ENCODE measurements at places on chromosomes 3 and 15.

- DNase-seq: no peak
These were observed 12.3 kb upstream of the KLF15 start for GRCh38 chr3:126369490-126369889.

DNA sequence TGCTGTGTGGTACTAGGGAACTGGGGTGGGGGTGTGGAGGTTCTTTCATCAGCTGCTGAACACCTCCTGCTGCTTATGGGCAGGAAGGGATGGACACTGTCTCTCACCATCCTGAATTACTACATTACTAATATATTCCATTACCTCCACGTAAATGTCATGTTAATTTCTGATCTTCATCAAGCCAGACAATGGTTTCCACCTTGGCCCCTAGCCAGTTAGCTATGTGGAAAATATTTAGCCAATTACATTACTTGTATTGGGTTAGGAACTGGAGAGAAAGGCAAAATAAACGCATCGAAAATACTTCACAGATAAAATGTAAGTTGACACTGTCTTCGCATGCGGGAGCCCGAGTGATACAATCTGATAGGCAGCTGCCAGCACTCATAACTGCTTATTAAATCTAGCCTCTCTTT is 95.1 kb downstream of the FOXP1 start:
- DNase-seq: no peak

- DNase-seq: peak; percentile 81
These were observed 503.6 kb upstream of the NAALADL2 start for GRCh38 chr3:174355505-174355904.

GRCh38 chr3:49132437-49133225 is at the start of gene LAMB2:
Gene LAMB2 (minus strand): TSS chr3:49133050. CDS start chr3:49132867, 183 bp downstream.
- peak; percentile 71 for DNase-seq

GRCh38 chr15:70414626-70415025 is 316.9 kb upstream of the TLE3 start:
- DNase-seq: no peak

- no peak for DNase-seq
These were observed 18.8 kb downstream of the ATP11B start for GRCh38 chr3:182812123-182812522.

DNA sequence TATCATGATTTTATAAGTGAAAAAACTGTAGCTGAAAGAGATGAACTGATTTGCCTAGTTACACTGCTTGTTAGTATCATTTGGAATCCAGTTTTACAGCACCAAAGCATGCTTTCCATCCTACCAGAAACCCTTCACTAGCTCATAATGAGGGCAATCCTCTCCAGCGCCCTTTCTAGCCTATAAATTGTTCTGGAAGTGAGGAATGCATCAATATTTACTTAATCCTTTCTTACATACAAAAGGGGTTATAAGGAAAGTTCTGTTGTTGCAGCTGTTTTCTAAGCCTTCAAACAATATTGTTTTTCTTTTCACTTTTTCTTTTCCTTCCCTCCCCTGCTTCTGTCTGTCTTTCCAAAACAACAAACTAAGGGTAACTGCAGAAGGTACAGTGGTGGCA is 11.0 kb upstream of the PCCB start:
- DNase-seq: no peak

- no peak for DNase-seq
These were observed 2.5 kb downstream of the RORA start for GRCh38 chr15:61226361-61227256.

DNA sequence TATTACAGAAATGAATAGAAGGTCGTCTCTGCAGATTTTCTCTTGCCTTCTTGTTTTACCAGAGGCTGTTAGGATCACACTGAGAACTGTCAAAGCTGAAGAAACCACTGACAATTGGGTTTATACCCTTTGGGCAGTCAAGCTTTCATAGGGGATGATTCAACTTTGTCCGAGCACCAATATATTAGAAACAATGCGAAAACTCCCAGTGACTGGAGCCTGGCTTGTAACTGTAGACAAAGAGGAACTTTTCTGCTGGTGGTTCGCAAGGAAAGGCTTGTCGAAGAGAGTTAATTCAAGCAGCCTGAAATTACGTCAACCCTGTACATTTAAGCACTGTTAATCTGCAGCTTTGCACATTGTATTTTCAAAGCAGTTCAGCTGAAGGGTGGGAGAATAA is 193.2 kb upstream of the ZNF385D start:
- peak; percentile 69 for DNase-seq

GRCh38 chr3:171890398-171890797 is 47.2 kb downstream of the TMEM212 start:
- peak; percentile 17 for DNase-seq

GRCh38 chr3:183468424-183468823 is 40.0 kb upstream of the MCF2L2 start:
- DNase-seq: peak; percentile 24

GRCh38 chr3:146638718-146639117 is 33.6 kb upstream of the PLSCR5 start:
- DNase-seq: peak; percentile 20

- DNase-seq: no peak
These were observed 43.9 kb upstream of the CLRN1 start for GRCh38 chr3:151016478-151016795.

DNA sequence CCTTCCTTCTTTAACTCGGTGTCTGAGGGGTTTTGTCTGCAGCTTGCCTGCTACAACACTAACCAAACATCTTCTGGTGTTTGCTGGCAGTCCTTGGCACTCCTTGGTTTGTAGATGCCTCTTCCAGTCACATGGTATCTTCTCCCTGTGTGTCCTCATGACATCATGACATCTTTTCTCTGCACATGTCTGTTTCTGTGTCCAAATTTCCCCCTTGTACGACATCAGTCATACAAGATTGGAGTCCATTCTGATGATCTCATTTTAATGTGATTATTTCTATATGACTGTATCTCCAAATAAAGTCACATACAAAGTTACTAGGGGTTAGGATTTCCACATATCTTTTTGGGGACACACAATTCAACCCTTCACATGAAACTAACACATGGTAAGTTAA is 152.3 kb upstream of the LRRN1 start:
- no peak for DNase-seq

GRCh38 chr15:101390060-101390459 is 95.0 kb upstream of the SNRPA1 start:
- no peak for DNase-seq

- DNase-seq: peak; percentile 64
These were observed 862.5 kb downstream of the CADM2 start for GRCh38 chr3:85821130-85821756.

- no peak for DNase-seq
These were observed 424.0 kb downstream of the MCTP2 start for GRCh38 chr15:94655249-94655880.

- no peak for DNase-seq
These were observed 172.5 kb upstream of the LRIG1 start for GRCh38 chr3:66673293-66673692.

DNA sequence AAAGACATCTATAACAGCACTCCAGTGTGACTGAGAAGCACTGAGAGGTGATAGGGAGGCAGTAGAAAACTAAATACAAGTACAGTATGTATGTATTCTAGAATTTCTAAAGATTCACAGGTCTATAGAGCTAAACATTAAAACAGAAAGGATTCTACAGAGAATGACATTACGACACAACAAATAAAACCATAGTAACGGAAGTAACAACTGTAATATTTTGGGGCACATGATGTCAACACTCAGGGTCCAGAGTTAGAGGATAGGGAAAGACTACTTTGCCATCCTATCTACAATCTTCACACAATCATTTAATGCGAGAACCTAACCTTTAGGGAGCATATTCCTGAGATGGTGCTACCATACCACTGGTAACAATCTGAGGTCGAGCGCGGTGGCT is 13.6 kb downstream of the UBXN7 start:
- no peak for DNase-seq

- DNase-seq: no peak
These were observed 102.9 kb upstream of the KCNAB1 start for GRCh38 chr3:156017352-156018030.

DNA sequence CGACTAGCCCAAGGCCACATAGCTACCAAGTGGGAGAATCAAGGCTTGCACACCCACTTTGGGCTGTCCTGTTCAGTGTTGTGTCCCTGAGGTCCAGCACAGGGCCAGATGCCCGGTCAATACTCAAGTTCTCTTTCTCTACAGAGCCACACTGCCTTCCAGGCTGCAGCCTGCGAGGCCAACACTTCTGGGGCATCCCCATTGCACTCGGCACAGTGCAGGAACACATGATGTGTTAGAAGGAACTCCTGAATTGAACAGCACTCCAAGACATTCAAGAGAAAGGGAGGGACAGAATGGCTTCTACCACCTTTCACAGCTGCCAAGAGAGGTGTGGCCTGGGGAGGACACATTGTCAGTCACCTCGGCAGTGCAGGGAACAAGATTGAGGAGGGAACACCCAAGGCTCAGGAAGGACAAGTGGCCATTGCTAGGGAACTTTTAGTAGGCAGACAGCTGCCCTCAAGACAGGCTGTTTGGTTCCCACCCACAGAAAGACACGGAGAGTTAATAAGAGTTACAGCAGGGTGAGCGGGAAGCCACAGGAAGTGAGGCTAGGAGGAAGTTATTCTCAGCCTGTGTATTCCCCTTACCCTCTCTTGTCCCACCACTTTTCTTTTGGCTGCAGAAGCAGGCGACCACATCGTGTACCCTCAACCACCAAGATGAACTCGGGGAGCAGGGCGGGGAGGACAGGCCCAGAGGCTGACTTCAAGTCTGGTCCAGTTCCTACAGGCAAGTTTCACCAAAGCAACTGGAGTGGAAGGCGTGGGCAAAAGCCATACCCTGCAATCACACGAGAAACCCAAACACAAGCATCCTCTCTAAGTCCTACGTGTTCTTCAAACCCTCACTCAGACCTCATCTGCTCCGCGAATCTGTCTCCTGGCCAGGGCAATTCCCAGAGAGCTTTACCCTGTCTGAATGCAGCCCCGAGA is 69.4 kb downstream of the SRGAP3 start:
- DNase-seq: no peak

DNA sequence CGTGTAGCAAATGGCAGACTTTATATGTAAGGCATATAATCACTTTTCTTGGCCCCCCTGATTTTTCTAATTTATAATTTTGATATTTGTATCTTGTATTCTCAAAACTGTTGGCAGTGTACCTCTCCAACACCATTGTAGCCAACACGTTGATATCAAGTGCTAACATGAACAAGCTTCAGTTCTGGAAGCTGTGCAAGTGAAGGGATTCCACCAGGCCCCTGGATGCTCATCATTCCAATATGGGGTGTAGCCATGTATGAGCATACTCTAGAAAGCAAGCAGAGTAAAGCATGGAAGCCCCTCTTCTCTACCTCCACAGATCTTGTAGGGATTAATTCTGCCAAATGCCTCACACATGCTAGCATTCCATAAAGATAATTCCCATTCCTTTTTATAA is 211.3 kb downstream of the MYRIP start:
- DNase-seq: no peak

DNA sequence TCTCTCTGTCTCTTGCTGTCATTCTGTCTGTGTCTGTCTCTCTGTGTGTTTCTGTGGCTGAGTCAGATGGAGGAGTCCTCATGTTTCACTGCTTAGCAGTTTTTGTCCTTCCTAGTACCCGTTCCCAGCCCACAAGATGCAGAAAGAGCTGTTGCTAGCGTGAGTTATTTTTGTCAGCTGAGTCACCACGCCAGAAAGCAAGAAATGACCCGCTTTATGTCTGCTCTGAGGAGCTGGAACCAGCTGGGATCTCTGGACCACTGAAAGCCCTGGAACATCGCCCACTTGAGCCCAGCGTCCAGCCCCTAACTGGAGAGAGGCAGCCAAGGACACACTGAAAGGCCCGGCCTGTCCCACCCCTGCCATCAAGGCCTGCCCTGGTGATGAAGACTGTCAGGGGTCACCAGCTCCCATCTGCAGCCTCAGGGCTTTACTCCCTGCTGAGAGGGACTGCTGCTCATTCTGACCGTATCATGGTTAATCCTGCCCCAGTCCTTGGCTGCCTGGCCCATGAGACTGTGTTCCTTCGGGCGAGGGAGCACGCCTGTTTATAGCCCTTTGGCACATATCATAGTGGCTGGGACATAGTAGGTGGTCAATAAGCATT is 101.7 kb upstream of the TPM1 start:
- DNase-seq: no peak

GRCh38 chr3:120432150-120432860 is 18.5 kb downstream of the FSTL1 start:
- no peak for DNase-seq

- DNase-seq: no peak
These were observed 53.8 kb downstream of the ATP8B4 start for GRCh38 chr15:50065279-50065678.

- DNase-seq: no peak
These were observed 164.7 kb upstream of the RGMA start for GRCh38 chr15:93253681-93254080.

DNA sequence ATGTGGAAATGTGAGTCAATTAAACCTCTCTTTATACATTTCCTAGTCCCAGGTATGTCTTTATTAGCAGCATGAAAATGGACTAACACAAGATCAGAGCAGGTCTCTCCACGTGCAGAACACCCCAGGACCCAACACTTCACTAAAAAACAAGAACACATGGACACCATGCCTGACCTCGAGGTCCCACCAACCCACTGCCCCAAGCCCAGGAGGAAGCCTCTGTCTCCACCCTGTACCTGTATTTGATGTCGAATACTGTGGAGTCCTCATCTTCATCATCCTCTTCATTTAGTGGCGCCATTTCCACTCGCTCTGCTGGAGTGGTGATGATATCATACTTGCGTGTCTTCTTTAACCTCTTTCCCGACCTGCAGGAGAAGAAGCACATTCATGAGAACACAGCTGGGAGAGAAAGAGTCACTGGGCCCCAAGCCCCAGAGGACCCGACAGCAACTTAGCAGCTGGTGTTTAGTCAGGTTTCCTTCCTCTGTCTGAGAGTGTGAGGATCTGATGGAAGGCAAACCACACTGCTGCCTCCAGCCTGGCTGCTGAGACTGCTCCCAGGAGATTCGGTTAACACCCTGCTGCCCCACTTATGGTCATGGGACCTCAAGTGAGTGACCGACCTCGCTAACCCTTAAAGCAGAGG is 25.5 kb downstream of the FAM174B start:
- DNase-seq: no peak

GRCh38 chr3:4812591-4812990 is 166.6 kb upstream of the BHLHE40 start:
- no peak for DNase-seq

DNA sequence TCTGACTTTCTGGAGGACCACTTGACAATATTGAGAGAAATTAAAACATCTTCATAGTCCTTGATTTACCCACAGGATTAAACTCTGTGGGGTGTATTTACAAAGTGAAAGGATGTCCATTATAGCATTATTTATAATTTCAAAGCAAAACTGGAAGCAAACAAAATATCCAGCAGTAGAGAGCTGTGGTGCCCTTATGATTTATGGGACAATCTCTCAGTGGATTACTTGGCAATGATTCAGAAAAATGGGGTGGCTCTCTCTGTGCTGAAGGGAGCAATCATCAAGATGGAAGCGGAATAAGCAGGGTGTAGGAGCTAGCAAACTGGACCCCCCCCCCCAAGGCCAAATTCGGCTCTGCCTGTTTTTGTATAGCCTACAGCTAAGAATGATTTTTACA is 9.0 kb downstream of the PPCDC start:
- no peak for DNase-seq
